ENCODE measurements at places on chromosomes 6 and 20. TPM values are rescaled to one million over a fixed set of nuclear protein-coding genes. Genes with fewer than 3 reads are reported as not detected.

Gene PSORS1C1
- total RNA-seq = not detected

Gene TMEM242
- 4.6 TPM for total RNA-seq

Gene GHRH
- not detected for total RNA-seq

Gene ADGRF5
- total RNA-seq = 1.0 TPM

Gene FAXC
- total RNA-seq = 4.7 TPM

Gene TOX2
- total RNA-seq = 1.6 TPM

Gene LTB
- total RNA-seq = 0.35 TPM

Gene RFX6
- total RNA-seq = not detected

Gene NMBR
- not detected for total RNA-seq

Gene NOX3
- total RNA-seq = not detected

Gene CSNK2B
- total RNA-seq = 224 TPM

Gene CLPSL1
- not detected for total RNA-seq

Gene CST4
- not detected for total RNA-seq

Gene CPNE5
- total RNA-seq = 0.42 TPM

Gene MYL9
- 25.0 TPM for total RNA-seq

DNA sequence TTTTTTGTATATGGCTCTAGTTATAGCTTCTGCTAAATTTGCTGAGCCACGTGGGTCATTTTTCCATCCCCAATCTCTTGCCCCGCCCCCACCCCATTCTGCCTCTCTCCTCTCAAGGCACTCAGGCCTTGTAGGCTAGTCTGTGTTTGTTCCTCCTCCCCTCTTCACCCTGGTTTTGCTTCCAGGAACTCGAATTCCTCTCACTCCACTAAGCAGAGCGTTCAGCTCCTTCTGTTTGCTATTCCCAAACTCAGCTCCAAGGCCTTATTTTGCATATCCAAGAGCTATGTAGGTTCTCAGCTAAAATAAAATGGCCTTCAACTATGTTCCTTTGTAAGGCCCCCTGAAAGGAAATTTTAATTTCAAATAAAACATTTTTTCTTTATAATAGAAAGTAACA lies 1293.7 kb downstream of the EPHA7 start:
- DNase-seq = no peak

GRCh38 chr20:21862956-21863355 lies 157.5 kb downstream of the PAX1 start:
- no peak for DNase-seq

DNA sequence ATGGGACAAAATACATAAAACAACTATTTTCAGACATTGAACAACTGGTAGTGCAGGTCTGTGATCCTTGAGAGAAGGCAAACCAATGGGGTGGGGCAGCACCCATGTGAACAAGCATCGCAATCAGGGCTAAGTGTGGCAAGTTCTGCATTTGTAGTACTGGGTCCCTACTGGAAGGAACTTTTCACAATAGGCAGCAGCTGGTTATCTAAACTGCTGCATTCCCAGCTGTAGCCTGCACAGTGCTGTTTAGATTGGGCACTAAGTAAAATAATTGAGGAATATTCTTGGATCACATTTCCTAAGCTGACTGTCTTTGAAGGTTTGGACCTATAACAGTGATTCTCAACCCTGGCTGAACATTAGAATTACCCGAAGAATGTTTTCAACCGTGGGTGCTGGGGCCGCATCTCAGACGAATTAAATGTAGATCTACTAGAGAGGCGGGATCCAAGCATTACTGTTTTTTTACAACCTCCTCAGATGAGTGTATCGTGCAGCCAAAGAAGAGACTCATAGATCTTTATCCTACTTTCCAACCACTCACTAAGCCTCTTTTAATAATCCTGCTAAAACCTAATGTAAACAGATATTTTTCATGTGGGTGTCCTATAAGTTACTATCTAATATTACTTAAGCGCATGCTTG lies 12.4 kb upstream of the MAP3K4 start:
- DNase-seq = no peak

GRCh38 chr6:72999995-73000394 lies 225.3 kb downstream of the KHDC1L start:
- DNase-seq = no peak

GRCh38 chr6:35258858-35259193 lies 709 bp upstream of the ZNF76 start:
- DNase-seq = no peak

- DNase-seq = no peak
Observed at GRCh38 chr6:155439376-155439775, 16.3 kb downstream of the NOX3 start.

GRCh38 chr6:170090561-170090960 lies 200.3 kb downstream of the DLL1 start:
- no peak for DNase-seq

GRCh38 chr6:89433252-89434149 lies 549 bp downstream of the ANKRD6 start:
- DNase-seq = peak; percentile 79

- DNase-seq = peak; percentile 2
Observed at GRCh38 chr20:57878786-57879424, 169.1 kb upstream of the PMEPA1 start.

DNA sequence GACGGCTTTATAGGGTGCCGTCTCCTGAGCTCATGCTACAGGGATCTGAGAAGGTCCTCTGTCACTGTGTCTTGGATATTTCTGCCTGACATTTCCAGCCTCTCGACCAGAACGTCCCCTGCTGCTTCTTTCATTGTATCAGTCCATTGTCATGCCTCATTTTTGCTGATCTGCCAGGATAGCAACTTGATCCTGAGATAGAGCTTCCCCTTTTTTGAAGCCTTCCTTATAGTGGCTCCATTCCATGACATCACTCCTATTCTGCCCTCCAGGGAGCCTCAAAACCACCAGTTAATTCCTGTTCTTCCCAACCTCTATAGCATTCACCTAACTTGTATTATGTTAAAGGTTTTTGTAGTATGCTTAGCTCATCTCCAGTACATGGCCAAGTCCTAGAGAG lies 431.8 kb upstream of the NOX3 start:
- peak; percentile 19 for DNase-seq

GRCh38 chr20:49561806-49562205 lies 6.1 kb downstream of the PTGIS start:
- DNase-seq = no peak

- no peak for DNase-seq
Observed at GRCh38 chr20:18138639-18139583, 1.2 kb downstream of the KAT14 start.

GRCh38 chr20:25280574-25281535 lies 33.0 kb downstream of the PYGB start:
- DNase-seq = no peak

- no peak for DNase-seq
Observed at GRCh38 chr6:70667256-70667710, 400 bp upstream of the SMAP1 start.

DNA sequence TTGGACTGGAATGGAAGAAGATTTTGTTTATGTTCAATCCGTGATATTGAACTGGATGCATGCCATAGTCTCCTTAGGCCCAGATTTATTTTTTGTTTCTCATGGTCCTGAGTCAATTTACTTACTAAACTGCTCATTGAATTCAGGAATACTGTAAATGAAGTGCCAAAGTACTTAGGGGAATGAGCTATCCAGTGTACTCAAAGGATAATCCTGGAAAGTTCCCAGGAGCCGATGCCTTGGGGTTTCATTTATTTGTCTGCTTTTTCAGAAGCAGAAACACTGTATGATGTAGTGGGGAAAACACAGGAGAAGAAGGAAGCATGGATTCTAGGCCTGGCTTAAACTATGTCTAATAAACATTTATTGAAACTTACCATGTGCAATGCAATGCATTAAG lies 56.1 kb upstream of the THEMIS start:
- DNase-seq = no peak

DNA sequence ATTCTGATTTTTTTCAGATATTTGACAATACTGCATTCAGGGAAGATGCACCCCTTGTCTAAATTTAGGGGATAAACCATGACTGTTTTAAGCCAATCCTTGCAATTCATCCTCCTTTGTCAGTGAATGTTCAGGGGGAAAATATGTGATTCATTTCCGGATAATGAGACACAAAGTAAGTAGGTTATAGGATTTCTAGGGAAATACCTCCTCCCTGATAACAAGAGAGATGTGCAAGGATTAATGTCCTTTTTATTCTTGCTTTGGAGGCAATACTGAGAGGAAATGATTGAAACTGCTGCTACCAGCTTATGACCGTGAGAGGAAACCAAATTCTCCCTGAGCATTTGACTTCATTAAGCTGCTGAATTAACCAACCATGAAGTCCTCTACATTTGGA lies 161.3 kb upstream of the EYA4 start:
- DNase-seq = no peak

- DNase-seq = peak; percentile 82
Observed at GRCh38 chr6:7727946-7728854, 2.3 kb downstream of the BMP6 start.

GRCh38 chr20:57312138-57312537 lies 17.5 kb upstream of the SPO11 start:
- no peak for DNase-seq

DNA sequence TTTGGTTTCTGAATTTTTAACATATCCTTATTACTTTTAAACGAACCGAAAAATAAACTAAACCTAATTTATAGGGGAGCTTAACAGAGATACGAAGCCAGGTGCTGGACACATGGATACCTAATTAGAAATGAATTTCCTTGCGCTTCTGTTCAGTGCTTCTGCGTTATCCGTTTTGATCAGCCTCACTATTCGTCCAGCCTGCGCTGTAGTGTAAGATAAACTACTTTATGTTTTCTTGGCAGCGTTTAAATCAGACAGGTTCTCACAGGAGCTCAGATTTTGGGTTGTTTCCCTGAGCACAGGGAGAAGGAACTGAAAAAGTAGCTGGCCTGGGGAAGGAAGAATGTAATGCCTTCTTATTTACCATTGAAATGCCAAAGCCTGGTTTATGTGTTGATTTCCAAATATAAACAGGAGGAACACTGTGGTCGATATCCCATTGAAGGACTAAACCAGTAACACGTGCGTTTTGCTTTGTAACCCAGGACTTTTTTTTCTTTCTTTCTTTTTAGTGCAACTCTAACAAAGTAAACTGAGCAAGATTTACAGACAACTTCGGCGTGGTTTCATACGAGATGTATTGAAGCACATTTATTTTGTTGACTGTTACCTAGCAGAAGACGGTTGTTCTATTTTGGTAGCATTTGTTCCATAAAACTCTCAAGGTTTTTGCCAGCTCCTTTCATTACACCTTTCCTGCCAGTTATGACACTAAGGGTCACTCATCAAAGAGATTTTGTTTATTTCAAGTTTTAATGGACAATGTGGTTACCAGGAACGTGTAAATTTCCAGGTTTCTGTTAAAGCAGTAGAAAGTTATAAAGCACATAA lies 214.8 kb upstream of the HEY2 start:
- no peak for DNase-seq

Measured in H7 (cell line).